ENCODE measurements at places on chromosomes 5 and 9.

GRCh38 chr5:141672841-141673813, 8.9 kb downstream of the ARAP3 start:
- DNase-seq: no peak

- DNase-seq: no peak
These were observed 151.5 kb upstream of the NR3C1 start for GRCh38 chr5:143554918-143555477.

GRCh38 chr5:148817606-148818005, 8.8 kb upstream of the ADRB2 start:
- DNase-seq: no peak

GRCh38 chr5:59592101-59592500, 301.4 kb downstream of the PDE4D start:
- peak; percentile 86 for DNase-seq

DNA sequence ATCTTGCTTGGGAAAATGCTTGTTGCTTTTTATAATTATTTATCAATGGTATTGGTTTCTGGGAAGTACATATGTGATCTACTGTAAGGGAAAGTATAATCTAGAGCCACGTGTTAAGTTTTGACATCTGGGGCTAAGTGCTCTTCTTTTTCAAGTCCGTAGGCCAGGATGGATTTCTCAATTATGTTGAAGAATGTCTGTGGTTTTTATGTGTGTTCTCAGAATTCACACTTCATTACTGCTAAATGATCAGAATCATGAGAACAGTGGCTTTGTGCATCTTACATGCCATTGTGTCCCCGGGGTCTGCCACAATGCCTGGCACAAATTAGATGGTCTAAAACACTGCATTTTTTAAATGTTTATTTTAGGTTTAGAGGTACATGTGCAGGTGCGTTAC, 14.5 kb upstream of the AUH start:
- DNase-seq: no peak

DNA sequence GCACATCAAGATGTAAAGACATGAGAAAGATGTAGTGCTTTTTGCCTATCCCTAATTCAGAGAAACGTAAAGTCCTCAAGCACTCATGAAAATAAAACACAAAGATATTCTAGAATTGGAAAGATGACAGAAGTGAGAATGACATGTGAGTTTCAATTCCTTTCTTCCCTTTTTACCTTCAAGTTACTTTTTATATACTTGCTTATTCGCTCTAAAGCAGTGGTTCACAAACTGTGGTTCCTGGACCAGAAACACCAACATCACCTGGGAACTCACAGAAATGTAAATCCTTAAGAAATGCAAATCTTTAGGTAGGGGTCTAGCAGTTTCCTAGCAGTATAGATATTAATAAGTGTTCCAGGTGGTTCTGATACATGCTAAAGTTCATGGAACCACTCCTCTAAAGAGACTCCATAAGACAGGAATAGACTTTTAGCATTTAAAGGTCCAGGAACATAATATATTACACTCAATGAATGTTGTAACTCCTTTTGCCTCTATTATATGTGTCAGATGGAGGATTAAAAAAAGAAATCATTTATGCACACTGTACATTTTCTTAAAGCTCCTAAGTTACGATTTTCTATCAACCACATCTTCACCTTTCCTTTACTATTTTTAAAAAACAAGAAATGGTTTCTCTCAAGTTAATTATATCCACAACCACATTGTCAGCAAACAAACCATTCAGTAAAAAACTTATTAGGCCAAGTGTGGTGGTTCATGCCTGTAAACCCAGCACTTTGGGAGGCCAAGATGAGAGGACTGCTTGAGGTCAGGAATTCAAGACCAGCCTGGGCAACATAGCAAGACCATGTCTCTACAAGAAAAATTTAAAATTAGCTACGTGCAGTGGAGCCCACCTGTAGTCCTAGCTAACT, 39.9 kb downstream of the ERP44 start:
- DNase-seq: no peak

- no peak for DNase-seq
These were observed 551.7 kb downstream of the RAB3C start for GRCh38 chr5:59134471-59135163.

- peak; percentile 52 for DNase-seq
These were observed 245.1 kb upstream of the MEF2C start for GRCh38 chr5:89128092-89128491.

DNA sequence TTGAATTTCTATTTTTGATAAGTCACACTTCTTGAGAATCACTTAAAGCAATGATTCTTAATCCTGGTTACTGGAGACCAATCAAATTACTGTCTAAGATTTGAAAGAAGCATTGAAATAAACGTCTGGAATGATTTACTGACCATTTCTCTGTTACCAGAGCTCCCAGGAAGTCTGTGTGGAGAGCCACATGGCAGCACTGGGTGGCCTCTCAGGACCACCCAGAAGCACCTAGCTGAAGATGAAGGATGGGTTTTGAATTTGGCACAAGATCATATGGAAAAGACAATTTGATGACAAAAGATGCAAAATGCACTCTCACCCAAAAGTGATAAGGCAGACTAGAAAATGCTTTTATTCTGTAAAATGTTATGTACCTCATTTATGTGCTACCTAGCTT, 30.4 kb downstream of the IARS1 start:
- no peak for DNase-seq

DNA sequence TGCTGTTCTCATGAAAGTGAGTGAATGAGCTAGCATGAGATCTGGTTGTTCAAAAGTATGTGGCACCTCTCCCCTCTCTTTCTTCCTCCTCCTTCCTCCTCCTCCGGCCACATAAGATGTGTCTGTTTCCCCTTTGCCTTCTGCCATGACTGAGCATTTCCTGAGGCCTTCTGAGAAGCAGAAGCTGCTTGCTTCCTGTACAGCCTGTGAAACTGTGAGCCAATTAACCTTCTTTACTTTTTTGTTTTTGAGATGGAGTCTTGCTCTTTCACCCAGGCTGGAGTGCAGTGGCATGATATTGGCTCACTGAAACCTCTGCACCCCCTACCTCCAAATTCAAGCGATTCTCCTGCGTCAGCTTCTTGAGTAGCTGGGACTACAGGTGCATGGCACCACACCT, 6.1 kb downstream of the S100Z start:
- no peak for DNase-seq

GRCh38 chr5:128097781-128098180, 14.2 kb downstream of the SLC12A2 start:
- no peak for DNase-seq

DNA sequence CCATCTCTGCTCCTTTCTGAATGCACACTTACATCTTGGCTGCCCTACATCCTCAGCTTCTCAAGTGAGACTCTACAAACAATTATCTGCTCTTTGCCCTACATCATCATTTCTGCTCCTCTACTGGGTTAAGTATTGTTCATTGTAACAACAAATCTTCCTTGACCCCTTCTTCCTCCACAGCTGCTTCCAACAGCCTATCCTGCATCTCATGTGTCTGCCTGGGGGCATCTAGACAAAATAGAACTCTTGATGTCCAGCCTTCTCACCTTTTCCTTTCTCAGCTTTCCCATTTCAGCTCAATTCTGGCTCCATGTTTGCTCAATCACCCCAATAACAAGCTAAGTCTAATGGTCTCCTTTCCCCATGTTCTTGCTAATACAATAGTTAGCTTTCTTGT, 509.8 kb downstream of the DIRAS2 start:
- DNase-seq: no peak

DNA sequence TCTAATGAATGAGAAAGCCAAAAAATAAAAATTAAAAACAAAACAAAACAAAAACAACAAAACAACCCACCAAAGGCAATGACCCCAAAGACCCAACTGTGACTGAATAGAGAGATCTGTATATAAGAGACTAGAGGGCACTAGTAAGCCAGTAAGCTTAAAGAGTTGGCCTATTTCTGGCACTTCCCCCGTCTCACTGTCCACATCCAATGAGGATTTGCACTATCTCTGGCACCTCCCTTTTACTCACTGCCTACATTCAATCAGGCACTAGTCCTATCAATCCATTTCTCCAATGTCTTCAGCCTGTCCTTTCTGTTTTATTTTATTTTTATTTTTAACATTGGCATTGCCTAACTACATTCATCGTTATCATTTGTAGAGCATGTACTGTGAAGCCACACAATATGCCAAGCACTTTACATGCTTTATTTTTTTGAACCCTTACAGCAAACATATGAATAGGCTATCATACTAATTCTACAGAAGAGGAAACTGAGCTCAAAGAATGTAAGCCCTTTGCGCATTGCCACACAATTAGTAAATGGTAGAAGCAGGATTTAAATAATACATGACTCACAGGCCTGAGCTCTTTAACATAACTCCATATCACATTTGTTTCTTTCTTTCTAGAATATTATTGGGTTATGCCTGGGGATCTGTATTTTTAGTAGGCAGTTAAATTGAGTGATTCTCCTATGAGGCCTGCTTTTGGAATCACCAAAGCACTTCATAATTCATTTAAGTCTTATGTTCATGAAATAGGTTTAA, 70.0 kb downstream of the C6 start:
- no peak for DNase-seq

DNA sequence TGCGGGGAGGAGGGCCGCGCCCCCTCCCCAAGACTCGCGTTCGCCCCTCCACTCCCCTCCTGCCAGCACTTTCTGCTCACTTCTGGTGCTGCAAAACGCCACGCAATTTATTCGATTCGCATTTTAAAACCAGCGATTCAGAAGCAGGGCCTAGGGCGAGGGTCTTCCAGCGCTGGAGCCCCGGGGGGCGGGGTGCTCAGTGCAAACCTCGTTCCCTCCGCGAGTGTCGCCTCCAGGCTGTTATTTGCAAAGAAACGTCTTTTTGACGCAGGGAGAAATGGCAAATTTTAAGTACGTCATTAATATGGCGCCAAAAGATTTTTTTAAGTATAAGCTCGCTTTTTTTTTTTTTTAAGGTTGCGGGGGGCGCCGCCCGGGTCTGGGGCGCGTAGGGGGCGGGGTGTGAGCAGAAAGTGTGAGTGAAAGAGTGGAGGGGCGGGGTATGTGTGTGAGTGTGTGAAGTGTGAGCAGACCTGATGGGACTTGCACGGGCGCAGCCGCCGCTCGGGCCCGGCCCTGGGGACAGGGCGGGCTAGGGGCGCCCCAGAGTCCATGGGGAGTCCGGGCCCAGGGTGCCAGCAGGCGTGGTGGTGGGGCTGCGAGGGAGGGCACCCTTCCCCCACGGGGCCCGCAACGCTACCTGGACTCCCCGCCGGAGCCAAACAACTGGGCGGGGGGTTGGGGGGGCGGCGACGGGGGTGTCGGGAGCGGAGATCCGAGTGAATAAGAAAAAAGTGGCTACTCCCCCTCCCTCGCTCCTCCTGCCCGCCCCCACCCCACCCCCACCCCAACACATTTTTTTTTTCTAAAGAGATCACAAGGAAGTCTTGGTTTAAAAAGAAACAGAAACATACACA, at the start of gene JADE2:
Gene JADE2, plus strand, starts transcription at position 845 of the 857 bp plus-strand sequence. CDS start 10,188 bp downstream, outside the sequence.
- peak; percentile 68 for DNase-seq

DNA sequence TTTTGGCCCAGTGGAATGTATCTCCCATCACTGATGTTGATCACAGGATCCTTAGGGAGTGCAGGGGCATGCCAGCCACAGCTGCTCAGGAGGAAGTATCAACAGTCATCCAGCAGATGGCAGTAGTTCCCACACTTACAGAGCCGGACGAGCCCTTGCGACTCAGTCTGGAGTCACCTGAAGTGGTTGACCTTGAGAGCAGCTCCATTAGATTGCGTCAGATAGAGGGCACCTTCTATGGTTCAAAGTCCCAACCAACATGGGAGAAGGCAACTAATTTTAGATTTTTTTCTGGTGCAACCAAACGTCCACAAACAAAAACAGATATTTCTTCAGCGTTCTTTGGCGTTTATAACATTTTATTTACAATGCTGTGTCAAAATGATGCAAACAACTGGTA, 124.5 kb downstream of the EGFLAM start:
- DNase-seq: peak; percentile 50

- no peak for DNase-seq
These were observed 267.7 kb downstream of the DENND1A start for GRCh38 chr9:123662057-123662776.

GRCh38 chr5:90957906-90958305, 399.3 kb downstream of the ADGRV1 start:
- no peak for DNase-seq

- DNase-seq: no peak
These were observed 17.3 kb downstream of the TLN1 start for GRCh38 chr9:35714579-35715252.

- DNase-seq: no peak
These were observed 366.9 kb upstream of the GRAMD2B start for GRCh38 chr5:126056352-126056751.

- no peak for DNase-seq
These were observed 9.7 kb upstream of the ORM1 start for GRCh38 chr9:114313186-114313585.

GRCh38 chr5:143558048-143558447, 154.6 kb upstream of the NR3C1 start:
- DNase-seq: no peak

- DNase-seq: no peak
These were observed 89.3 kb downstream of the PLK2 start for GRCh38 chr5:58370606-58371005.

- no peak for DNase-seq
These were observed 70.4 kb upstream of the PRDM9 start for GRCh38 chr5:23437011-23437410.

DNA sequence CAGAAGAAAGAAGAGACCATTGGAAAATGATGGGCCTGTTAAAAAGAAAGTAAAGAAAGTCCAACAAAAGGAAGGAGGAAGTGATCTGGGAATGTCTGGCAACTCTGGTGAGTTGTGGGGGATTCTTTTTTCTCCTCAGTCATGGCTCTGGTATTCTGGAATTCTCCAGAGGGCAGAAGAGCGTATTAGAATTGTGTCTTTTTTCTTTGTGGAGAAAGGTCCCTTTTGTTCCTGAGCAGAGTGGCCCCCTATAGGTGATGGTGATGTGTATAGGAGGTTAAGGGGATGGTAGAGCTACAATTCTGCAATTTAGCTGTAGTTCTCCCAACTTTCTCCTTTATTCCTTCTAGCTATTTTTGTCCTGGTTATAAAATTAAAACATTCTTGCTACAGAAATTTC, 1.6 kb upstream of the DHFR start:
- DNase-seq: no peak

DNA sequence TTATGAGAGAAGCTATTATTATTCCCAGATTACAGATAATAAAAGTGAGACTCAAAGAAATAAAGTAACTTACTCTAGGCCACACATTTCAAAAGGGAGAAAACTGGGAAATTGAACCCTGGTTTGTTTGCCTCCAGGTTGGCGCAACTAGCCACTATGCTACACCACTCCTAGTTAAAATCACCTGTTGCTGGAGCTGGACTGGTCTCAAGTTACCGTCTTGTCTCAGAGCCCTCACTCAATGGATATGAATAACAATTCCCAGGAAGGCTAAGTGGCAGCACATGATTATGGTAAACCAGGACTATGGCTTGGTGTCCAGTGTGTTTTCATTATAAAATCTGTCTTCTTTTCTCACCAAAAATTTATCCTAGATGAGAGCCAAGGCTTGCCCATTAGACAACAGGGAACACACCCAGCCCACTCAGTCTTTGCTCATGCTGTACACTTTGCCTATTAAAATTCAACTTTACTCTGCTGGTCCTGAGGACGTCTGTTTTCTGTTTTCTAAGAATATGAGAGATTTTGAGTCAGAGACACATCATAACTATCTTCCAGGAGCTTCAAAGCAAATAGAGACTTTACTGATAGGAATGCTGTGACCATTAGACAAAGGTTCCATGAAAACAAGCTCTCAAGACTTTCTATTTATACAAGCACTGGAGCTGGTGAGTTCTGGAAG, 58.1 kb downstream of the ADRB2 start:
- DNase-seq: no peak

All from mammary epithelial cell (primary cell).